ENCODE measurements at places on chromosomes 3 and 15.

DNA sequence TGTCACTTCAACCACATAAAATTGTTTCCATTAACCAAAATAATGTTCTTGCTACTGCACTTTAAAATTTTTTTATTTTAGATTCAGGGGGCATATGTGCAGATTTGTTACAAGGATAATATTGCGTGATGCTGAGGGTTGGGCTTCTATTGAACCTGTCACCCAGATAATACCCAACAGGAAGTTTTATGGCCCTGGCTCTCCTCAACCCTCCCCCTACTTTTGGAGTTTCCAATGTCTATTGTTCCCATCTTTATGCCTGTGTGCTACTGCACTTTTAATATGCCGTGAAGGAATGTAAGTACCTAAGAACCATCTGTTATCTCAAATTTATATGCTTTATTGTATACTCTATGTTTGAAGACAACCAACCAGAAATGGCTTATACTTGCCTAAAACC lies 42.0 kb upstream of the IMPG2 start:
- no peak for DNase-seq

DNA sequence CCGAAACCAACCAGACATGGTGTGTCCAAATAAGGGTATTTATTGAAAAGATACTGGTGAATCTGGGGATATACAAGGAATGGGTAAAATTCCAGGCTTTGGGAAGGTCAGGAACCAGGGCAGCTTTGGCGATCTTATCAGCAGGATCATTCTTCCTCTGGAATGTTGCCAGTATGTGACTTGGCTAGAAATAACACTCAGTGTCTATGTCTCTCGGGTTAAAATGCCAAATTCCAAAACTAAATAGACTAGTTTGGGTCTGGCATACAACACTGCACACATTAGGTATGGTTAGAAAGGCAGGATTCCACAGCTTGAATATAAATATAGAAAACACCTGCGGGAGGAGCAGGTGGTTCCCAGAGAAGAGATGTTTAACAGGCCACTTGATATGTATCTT lies 220.2 kb upstream of the CD96 start:
- no peak for DNase-seq

- DNase-seq = no peak
Measured at GRCh38 chr3:127678315-127678599, 5.5 kb downstream of the ABTB1 start.

DNA sequence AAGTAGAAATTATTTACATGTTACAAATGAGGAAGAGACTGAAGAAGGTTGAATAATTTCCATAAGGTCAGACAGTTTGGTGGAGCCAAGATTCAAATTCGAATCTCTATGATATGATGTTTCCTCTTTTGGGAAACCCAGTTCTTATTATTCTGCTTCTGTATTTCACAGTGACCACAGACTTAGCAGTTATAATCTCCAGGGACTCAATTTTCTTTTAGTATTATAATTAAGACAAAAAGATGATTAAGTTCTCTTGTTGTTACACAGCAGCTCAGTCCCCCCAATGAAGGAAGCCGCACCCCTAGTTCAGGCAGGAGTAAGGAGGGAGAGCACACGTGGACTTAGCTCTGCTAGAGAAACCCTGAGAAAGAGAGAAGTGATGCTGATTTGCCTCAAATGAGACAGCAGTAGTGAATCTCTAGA lies 130.6 kb downstream of the CCNL1 start:
- no peak for DNase-seq

- DNase-seq = no peak
Measured at GRCh38 chr3:102353805-102354204, 81.0 kb upstream of the ZPLD1 start.

DNA sequence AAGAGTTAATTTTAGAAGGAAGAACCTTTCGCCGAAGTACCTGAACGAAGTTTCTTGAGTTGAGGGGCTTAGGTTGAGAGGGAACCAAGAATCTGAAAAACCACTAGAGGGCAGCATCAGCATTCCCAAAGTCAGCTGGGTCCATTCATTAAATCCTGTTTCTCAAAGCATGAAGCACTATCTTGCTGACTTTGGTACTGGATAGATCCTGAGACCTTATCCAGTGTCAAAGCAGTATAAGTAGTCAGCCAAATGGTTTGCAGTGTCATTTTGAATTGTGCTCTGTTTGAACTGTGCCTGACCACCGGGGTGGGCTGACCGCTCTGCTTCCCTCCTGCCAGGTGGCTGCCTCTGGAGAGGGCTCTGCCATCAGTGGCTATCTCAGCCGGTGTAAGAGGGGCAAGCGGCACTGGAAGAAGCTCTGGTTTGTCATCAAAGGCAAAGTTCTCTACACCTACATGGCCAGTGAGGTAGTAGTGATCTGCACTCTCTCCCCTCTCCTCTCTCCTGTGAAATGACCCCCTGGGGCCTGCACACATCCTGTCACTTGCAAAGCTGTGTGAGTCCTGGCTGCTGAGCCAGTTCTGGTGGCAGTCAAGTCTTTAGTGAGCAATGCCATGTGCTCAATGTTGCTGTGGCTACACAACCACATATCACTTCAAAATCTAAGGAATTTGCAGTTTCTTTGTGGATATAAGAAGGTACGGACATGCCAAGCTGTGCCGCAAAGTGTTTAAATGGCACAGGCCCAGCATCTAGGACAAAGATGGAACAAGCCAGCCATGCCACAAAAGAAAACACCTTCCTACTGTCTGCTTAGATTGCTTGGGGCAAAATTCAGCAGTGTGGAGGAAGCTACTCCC lies 21.4 kb upstream of the NR2C2 start:
- DNase-seq = no peak

GRCh38 chr3:179972881-179973423 lies 63.8 kb downstream of the PEX5L start:
- DNase-seq = no peak

DNA sequence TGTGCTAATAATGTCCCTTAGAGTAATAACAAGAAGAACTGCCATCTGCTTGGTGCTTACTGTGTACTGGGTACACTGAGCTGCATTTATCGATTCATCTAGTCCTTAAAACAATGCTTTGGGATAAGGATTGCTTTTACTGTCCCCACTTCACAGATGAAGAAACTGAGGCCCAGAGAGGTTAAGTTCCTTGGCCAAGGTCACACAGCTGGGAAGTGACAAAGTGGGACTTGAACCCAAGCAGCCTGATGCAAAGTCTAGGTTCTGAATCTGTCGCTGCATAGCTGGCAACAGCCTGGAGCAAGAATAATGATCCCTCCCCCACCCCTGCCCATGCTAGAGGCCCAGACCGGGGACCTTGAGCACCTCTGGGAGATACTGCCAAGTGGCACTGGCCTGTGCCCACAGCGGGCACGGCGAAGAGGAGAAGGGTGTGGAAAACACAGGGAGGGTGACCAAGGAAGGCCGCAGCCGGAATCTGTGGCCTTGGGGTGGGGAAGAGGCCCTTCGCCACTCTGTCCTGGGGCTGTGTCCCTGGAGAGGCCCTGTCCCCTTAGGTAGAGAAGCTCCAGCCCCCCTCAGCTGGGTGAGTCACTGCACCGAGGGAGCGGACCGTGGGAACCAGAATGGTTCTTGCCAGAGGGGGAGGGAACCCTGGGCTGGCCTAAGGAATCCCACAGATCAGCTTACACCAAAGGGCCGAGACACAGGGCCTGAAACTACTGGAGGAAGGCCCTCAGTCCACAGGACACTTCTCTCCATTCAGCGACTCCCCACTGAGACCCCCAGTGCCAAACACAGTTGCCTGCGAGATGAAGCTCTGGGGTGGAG lies 3.5 kb downstream of the PLXND1 start:
- no peak for DNase-seq

GRCh38 chr15:40471105-40471807 lies 472 bp downstream of the CHST14 start:
- no peak for DNase-seq

DNA sequence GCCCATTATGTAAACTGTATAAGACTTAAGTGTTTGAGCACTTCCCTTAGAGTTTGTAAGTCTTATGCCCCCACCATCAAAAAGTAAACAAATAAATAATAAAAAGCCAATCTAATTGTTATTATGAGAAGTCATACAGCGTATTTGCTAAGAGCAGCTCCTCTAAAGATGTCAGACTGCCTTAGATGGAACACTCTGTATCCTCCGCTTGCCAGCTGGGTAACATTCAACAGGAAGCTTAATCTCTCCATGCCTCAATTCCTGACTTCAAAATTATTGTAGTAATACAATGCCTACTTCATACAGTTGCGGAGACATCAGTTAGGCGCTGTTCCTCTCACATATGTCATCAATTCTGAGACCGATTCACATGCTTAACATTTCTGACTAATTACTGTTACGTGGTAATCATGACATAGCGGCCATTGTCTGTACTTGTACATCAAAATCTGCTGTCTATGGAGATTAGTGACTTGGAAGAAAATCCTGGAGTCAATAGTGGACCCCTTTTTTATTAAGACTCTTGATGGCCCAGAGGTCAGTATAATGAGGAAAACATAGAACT lies 417.7 kb downstream of the LPP start:
- no peak for DNase-seq

GRCh38 chr3:192896208-192896607 lies 21.4 kb downstream of the MB21D2 start:
- no peak for DNase-seq

DNA sequence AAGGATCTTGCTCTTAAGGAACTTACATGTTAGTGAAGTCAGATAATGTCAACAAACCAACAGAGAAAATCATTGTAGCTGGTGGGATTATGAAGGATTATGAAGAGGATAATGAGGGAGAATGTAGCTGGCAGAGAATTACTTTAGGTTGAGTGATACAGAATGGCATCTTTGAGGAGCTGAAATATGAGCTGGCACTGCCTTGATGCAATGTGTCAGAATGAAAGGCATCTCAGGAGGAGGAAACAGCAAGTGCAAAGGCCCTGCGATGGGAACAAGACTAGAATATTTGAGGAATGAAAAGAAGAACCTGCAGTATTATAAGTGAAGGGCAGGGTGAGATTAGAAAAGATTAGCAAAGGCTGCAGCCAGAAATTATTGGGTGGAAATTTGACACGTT lies 237.2 kb upstream of the ADAMTS9 start:
- no peak for DNase-seq

- DNase-seq = no peak
Measured at GRCh38 chr3:70716832-70717231, 404.4 kb upstream of the MDFIC2 start.

DNA sequence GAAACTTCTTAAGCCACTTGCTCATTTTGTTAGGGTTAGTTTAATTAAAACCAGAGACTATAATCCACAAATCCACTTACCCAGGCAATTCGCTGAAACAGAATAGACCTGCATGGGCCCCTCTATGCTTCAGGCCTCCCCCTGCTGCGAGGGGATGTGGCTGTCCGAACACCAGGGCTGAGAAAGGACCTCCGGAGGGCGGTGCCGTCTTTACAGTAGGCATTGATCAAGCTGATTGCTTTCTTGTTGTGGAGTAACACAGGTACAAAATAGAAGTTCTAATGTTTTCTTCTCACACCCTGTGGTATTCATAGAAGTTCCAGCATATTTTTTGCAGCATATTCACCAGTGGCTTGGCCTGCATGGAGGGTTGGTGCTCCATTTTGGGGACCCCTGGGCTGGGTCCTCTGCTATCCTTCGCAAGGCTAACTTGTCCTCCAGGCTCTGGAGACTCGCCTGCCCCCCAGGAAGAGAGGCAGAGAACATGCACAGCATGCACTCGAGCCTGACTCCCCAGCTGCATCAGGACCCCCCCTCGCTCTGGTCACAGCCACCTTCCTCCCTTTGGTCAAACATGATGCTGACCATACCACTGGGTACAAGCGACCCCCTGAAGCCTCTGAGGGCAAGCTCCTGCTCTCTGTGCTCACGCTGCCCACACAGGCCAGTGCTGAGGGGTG lies 55.3 kb downstream of the TPRA1 start:
- DNase-seq = no peak

- no peak for DNase-seq
Measured at GRCh38 chr15:92906563-92907081, 6.5 kb downstream of the CHD2 start.

DNA sequence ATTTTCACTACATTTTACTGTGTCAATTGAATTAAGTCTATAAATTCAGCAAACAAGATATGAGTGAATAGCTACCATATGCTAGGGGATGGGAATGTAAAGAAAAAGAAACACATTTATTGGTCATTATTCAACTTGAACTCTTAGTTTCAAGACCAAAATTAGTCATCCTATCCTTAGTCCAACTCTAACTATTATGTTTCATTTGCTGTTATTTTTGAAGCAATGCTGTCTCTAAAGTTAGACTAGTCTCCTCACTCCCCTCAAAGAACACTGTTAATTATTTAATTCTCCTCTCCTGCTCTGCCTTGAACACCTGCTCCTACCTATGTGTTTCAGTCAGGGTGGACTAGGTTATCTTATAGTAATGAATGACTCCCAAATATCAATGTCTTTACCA lies 920.9 kb downstream of the TUSC7 start:
- no peak for DNase-seq

DNA sequence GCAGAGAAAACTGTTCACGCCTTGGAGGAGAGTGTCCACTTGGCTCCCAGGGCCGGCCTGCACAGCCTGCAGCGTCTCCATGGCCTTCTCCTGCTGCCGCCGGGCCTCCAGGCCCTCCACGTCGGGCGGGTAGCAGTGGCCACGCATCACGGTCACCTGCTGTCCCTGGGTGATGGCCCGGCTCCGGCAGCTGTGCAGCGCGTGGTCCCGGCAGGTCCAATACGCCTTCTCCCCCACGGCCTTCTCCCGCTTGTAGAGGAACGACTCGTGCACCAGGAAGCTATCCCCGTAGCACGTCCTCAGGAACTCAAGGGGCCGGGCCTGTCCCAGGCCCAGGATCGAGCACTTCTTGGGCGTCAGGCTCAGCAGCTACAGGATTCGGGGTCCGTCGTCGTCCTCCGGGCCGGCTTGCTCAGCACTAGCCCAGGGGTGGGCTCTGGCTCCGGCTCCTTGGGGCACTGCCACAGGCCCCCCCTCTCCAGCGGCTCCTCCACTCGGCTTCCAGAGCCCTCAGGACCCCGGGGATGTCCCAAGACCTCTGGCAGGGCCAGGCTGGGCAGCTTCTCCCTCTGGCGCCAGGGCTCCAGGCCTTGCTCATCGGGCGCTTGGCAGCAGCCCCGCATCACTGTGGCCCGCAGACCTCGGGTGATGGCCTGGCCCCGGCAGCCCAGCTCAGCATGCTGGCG lies 83.6 kb upstream of the FXR1 start:
- no peak for DNase-seq

GRCh38 chr3:139104062-139104461 lies 59.4 kb upstream of the PRR23C start:
- no peak for DNase-seq
